Chondrocyte (in vitro differentiated cells): ENCODE measurements at places on chromosomes 2 and 18. TPM values are rescaled to one million over a fixed set of nuclear protein-coding genes. Genes with fewer than 3 reads are reported as not detected.

- no peaks in the 10 kb centered on the region for H3K27me3 ChIP-seq
- no peak for DNase-seq
- H3K4me3 ChIP-seq, result no peak overlapping the region
- H3K4me1 ChIP-seq, result no peaks in the 10 kb centered on the region
These were observed 141.1 kb downstream of the CCBE1 start for GRCh38 chr18:59555995-59556659.

DNA sequence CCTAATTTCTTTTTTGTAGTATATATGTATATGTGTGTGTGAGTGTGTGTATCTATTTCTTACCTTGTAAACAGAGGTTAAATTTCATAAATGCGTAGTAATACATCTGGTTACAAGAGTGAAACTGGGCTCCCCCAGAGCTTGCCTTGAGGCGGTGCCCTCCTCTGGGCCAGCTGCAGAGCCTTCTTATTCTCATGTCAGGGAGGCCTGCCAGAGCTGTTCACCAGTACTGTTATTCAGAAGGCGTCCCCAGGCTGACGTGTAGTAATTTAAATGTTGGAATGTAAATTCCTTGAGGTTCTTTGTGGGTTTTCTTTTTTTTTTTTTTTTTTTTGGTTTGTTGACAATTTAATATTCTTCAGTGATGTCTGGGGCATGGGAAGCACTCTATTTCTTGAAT is 11.2 kb downstream of the COPS8 start:
- no peak overlapping the region for H3K4me3 ChIP-seq
- H3K27ac ChIP-seq, result peak overlapping the region; percentile 90
- H3K27me3 ChIP-seq, result no peaks in the 10 kb centered on the region
- H3K4me1 ChIP-seq, result peaks cover 52% of the 10 kb centered on the region
- DNase-seq, result no peak

DNA sequence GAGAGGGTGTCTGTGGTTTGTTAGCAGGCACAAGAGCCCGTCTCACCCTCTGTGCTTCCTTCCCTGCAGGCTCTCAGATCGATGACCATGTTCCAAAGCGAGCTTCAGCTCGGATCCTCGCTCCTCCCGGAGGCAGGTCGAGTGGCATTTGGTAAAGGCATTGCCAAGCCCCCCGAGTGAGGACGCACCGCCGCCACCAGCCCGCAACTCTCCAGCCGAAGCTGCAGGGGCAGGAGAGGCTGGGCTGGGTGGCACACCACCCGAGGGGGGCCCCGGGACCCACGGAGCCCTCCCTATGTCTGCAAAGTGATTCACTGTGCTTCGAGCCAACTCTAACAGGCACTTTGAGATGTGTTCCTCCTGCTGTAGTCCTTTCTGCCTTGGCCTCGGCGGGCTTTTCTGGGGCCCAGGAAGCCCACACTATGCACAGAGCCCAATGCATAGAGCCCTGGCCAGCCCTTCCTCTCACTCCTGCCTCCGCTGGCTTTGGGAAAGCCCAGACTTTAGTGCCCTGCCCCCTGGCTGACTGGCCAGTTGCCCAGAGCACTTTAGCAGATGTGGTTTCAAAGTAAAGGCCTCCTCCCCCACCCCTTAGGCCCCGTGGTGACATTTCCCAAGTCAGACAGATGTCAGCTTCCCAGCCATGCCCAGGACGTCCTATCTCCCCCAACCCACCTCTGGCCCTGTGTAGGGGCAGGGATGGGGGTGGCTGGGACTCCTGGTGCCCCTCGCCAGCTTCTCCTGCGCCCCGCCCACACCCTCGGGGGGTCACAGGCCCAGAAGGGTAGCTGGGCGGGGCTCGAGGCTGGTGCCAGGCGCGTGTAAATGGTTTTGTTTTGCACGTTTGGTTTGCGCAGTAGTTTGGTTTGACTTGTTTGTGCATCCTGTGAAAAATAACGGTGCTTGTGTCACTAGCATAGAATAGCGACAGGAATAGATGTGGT is 23.3 kb upstream of the MAPRE3 start:
- no peak overlapping the region for H3K4me3 ChIP-seq
- H3K36me3 ChIP-seq, result no peaks in the 10 kb centered on the region
- H3K27ac ChIP-seq, result peak overlapping the region; percentile 22
- DNase-seq, result no peak

Gene NFATC1
- total RNA-seq, result 7.1 to 12.5 TPM (median 7.3 TPM) in 3 replicates

- DNase-seq, result no peak
- no peak overlapping the region for H3K4me3 ChIP-seq
- H3K27ac ChIP-seq, result no peak overlapping the region
- no peaks in the 10 kb centered on the region for H3K36me3 ChIP-seq
These were observed 110.7 kb downstream of the TMX3 start for GRCh38 chr18:68604256-68604655.

Gene NAT8
- total RNA-seq, result not detected in 3 replicates

- no peaks in the 10 kb centered on the region for H3K36me3 ChIP-seq
- no peaks in the 10 kb centered on the region for H3K27me3 ChIP-seq
- no peak overlapping the region for H3K4me3 ChIP-seq
- no peaks in the 10 kb centered on the region for H3K4me1 ChIP-seq
These were observed 168.2 kb downstream of the DPP10 start for GRCh38 chr2:114610677-114611076.

Gene ZNF385B
- total RNA-seq, result 0.25 to 0.56 TPM (median 0.41 TPM) in 3 replicates
